ENCODE measurements at places on chromosomes 1 and 21. TPM values are rescaled to one million over a fixed set of nuclear protein-coding genes. Genes with fewer than 3 reads are reported as not detected.

The MFN2 gene
- 95.6 TPM for total RNA-seq

The FHAD1 gene
- total RNA-seq = not detected

DNA sequence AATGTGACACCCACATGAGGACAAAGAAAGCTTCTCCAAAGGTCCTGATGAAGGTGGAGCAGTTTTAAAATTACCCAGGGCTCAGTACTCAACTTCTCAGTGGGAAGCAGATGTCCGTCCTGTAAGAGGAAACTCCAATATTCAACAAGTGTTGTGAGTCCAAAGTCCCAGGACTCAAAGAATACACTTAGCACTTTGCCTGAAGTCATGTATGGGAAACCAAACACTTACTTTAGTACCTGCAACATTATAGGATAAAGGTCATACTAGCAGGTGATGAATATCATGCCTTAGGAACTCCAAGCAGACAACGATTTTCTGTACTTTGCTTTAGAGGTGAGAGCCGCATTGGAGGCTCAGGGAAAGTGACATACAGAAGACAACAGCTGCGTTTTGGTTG lies 37.2 kb upstream of the ST6GALNAC3 start:
- peaks cover 11% of the 10 kb centered on the region for H3K27me3 ChIP-seq

- no peak for DNase-seq
- no peak overlapping the region for H3K4me3 ChIP-seq
- H3K36me3 ChIP-seq = no peaks in the 10 kb centered on the region
- H3K27me3 ChIP-seq = no peaks in the 10 kb centered on the region
- no peak overlapping the region for H3K27ac ChIP-seq
Measured at GRCh38 chr1:116854716-116855115, 55.0 kb upstream of the PTGFRN start.

DNA sequence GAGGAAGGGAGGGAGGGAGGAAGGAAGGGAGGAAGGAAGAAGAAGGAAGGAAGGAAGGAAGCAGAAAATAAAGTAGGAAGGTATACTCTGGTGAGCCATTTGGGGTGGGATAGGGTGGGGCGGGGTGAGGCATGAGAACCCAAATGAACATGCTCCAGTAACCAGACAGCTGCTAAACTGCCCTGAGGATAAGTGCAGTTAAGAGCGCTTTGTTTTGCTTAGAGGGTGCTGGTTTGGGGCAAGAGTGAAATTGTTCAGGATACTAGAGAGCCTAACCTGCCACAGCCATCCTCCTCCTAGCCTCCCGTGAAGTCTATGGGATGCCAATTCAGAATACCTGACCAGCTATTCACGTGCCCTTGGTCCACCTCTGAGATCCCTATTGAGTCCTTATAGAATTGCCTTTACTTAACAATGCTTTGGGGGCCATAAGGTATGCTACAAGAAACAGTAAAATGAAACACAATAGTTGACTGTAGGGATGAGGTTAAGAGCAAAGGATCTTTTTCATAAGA lies 59.0 kb upstream of the ATF3 start:
- no peaks in the 10 kb centered on the region for H3K27me3 ChIP-seq
- H3K4me1 ChIP-seq = peaks cover 9% of the 10 kb centered on the region
- no peak for DNase-seq
- H3K36me3 ChIP-seq = no peaks in the 10 kb centered on the region

- no peaks in the 10 kb centered on the region for H3K36me3 ChIP-seq
- peaks cover 34% of the 10 kb centered on the region for H3K27me3 ChIP-seq
- H3K4me1 ChIP-seq = peaks cover 6% of the 10 kb centered on the region
- H3K27ac ChIP-seq = no peak overlapping the region
- no peak overlapping the region for H3K4me3 ChIP-seq
Measured at GRCh38 chr1:12182410-12182984, 15.7 kb downstream of the TNFRSF1B start.

- no peak overlapping the region for H3K4me3 ChIP-seq
- H3K27ac ChIP-seq = no peak overlapping the region
- H3K27me3 ChIP-seq = peaks cover 24% of the 10 kb centered on the region
- no peak for DNase-seq
- no peaks in the 10 kb centered on the region for H3K4me1 ChIP-seq
- H3K36me3 ChIP-seq = no peaks in the 10 kb centered on the region
Measured at GRCh38 chr1:38418195-38419030, 371.8 kb upstream of the POU3F1 start.

DNA sequence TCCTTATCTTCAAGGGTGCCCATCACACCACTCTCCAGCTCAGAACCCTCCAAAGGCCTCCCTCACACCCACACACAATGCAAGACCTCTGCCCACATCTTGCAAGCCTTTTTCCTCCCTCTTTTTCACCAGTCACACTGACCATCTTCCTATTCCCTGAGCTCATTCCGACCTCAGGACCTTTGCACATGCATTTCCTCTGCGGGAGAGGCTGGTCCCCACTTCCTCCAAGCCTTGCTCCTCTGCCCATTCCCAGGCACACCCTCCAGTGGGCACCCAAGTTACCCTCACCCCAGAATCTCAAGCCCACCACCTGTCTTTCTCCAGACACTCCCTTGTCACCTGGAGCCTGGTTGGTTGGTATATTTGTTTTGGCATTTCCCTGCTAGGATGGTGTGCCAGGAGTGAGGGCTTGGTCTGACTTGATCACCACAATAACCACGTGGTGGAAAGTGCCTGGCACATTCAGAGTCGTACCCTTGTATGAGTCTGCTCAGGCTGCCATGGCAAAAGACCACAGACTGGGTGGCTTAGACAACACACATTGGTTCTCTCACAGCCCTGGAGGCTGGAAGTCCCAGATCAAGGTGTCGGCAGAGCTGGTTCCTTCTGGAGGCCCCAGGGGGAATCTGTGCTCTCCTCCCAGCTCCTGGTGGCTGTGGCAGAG lies 13.2 kb downstream of the MX2 start:
- peaks cover 12% of the 10 kb centered on the region for H3K27me3 ChIP-seq
- H3K27ac ChIP-seq = no peak overlapping the region
- peak; percentile 5 for DNase-seq
- H3K36me3 ChIP-seq = no peaks in the 10 kb centered on the region
- H3K4me3 ChIP-seq = no peak overlapping the region

GRCh38 chr1:58948671-58949070 lies 164.8 kb upstream of the JUN start:
- no peak overlapping the region for H3K4me3 ChIP-seq
- no peak for DNase-seq
- H3K27ac ChIP-seq = no peak overlapping the region

GRCh38 chr1:239805851-239806772 lies 285.6 kb upstream of the FMN2 start:
- DNase-seq = peak; percentile 77
- H3K4me1 ChIP-seq = peaks cover 11% of the 10 kb centered on the region
- H3K36me3 ChIP-seq = no peaks in the 10 kb centered on the region
- no peaks in the 10 kb centered on the region for H3K27me3 ChIP-seq
- peak overlapping the region; percentile 64 for H3K27ac ChIP-seq

DNA sequence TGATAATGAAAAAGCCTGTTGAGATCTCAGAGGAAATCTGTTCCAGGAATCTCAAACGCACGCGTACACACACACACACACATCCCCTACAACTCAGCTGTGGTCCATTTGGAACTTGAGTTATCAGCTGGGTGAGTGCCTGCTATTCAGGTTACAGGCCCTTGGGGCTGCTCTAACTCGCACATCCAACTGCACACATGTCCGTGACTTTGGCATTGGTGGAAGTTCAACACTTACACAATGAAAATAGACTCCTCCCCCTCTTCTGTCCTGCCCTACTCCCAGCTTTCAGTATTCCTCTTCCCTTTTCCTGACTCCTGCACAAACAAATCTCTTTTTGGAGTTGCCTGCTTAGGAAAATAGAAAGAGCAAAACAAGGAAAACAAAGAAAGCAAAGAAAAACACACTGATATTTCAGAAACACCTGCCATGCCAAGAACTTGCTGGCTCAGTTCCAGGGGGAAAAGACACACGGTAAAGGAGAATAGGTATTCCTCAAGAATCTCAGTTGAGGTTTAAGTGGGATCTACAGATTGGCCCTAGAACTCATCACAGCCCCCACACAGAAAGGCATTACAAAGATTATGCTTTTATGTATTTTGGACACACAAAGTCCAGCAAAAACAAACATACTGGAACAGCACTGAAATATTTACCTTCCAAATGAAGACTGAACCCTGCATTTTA lies 140.9 kb downstream of the TGFBR3 start:
- peaks cover 18% of the 10 kb centered on the region for H3K36me3 ChIP-seq
- no peak overlapping the region for H3K4me3 ChIP-seq
- no peaks in the 10 kb centered on the region for H3K27me3 ChIP-seq

GRCh38 chr1:239960366-239960765 lies 131.3 kb upstream of the FMN2 start:
- no peak overlapping the region for H3K4me3 ChIP-seq
- no peak overlapping the region for H3K27ac ChIP-seq
- H3K36me3 ChIP-seq = no peaks in the 10 kb centered on the region
- DNase-seq = no peak

All from MCF 10A (cell line).